ENCODE measurements at places on chromosomes 7 and 10. TPM values are rescaled to one million over a fixed set of nuclear protein-coding genes. Genes with fewer than 3 reads are reported as not detected.

Gene CRHR2
- total RNA-seq = not detected

Gene CNTNAP2
- total RNA-seq = 0.09 TPM

Gene MEOX2
- total RNA-seq = 6.2 TPM

Gene INHBA
- total RNA-seq = 4.2 TPM

Gene PANK1
- total RNA-seq = 2.4 TPM

Gene CYP2C19
- total RNA-seq = not detected

Gene CREB5
- total RNA-seq = 2.1 TPM

Gene PRF1
- not detected for total RNA-seq

Gene AVPI1
- 6.3 TPM for total RNA-seq

Gene NKX6-2
- total RNA-seq = not detected

Gene GNG11
- total RNA-seq = 576 TPM

Gene FBXL13
- total RNA-seq = 0.22 TPM

Gene CADPS2
- total RNA-seq = 82.9 TPM

Gene EGR2
- total RNA-seq = 0.22 TPM

Gene POLL
- total RNA-seq = 7.2 TPM

Gene SVOPL
- not detected for total RNA-seq

Gene COL17A1
- under 0.01 TPM for total RNA-seq

Gene FXYD4
- not detected for total RNA-seq

Gene PROSER2
- 4.0 TPM for total RNA-seq

Gene IKZF1
- 0.17 TPM for total RNA-seq

Gene PPP2R2D
- 22.9 TPM for total RNA-seq

Gene TFPI2
- 202 TPM for total RNA-seq

Gene HOXA5
- total RNA-seq = 10.7 TPM

Gene SGMS1
- 49.7 TPM for total RNA-seq
